ENCODE measurements at places on chromosomes 3 and 15.

DNA sequence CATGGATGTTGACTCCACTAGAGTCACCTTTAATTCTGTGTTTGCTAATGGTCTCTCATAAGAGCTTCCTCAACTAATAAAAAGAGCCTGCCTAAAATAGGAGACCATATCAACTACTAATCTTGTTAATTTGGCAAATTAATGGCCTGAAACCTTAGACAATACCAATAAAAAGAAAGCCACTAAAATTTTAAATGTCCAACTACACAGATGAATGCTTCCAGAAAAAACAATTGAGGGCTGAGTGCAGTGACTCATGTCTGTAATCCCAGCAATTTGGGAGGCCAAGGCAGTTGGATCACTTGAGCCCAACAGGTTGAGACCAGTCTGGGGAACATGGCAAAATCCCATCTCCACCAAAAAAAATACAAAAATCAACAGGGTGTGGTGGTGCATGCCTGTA lies 230.9 kb downstream of the NSUN3 start:
- DNase-seq = no peak

GRCh38 chr15:41043276-41043951 lies 72.7 kb downstream of the INO80 start:
- DNase-seq = no peak

- no peak for DNase-seq
Measured at GRCh38 chr15:95501865-95502264, 828.6 kb upstream of the NR2F2 start.

DNA sequence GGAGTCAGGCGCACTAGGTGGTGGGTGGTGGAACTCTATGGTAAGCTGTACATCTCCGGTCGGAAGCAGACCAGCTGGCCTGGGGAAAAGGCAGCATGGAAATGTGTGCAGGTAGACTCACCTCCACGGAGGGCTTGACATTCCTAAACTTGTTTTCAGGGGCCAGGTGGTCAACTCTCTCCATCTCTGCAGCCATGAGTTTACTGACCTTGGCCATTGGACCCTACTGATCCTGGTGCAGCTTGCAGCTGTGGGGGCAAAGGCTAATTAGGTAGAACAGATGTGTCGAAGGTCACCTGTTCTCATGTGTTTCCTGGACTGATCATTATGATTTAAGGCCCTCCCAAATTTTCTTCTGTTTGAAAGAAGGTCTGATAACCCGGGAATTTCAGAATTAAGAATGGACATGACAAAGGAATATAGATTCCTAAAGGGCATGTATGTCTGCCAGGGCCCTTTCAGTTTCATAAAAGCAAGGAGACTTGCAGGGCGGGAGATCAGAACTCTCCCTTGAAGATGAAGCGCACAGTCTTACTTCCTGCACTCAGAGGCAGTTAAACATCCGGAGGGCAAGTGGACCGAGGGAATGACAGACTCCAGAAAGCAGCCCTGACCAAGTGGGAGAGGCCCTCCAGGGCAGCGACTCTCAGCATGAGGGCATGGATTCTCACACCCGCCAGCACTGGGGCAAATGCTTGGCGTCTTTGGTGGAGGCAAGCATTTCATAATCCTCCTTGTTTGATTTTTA lies 56.1 kb upstream of the CMTM7 start:
- DNase-seq = no peak

GRCh38 chr3:133506215-133506901 lies 67.1 kb upstream of the CDV3 start:
- peak; percentile 36 for DNase-seq

DNA sequence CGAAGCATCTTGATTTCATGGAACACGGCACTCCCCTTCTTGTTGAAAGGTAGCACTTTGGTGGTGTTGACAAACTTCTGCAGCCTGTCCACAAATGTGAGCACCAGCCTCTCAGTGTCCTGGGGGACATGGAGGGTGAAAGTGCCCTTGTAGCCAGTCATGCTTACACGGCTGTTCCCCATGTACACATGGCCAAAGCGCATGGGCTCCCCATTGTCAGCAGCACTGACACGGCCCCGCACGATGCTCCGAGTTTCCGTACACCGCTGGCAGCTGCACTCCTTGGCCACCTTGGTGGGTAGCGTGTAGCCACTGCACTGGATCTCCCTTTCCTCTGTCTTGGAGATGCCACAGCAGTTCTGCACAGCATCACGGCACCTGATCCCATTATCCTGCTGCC lies 12.7 kb downstream of the CILP start:
- DNase-seq = no peak

- DNase-seq = no peak
Measured at GRCh38 chr15:40047415-40048210, 8.6 kb upstream of the SRP14 start.

GRCh38 chr15:43215961-43216360 lies 4.9 kb downstream of the EPB42 start:
- no peak for DNase-seq

- DNase-seq = no peak
Measured at GRCh38 chr3:151439652-151440125, 21.2 kb downstream of the IGSF10 start.

- no peak for DNase-seq
Measured at GRCh38 chr3:138908846-138909245, 38.1 kb downstream of the FOXL2 start.

DNA sequence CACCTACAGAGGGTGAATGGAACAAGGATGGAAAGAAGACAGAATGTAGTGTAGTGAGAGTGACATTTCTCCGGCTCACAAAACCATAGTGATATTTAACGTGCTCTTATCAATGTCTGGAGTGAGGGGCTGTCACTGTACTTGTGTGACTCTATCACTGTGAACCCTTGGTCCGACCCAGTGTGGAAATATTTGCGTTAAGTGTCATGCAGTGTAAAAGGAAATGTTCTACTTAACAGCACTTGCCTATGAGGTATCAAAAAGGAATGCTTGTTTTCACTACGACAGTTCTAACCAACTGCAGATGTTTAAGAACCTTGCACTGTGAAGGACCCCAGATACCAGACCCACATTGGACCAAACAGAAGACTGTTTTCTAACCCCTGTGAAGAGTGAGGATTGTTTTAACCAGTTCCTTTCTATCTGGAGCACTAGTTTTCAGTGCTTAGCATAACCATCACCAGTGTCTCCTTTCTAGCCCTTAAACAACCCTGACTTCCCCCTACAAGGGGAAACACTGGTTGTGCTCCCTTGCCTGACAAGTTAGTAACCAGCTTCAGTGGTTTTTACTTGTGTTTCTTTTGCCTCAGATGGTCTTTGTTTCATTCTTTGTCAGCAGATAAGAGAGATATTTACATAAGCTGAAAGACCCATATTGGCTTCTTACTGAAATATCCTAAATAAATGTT lies 144.7 kb upstream of the ABHD17C start:
- no peak for DNase-seq

DNA sequence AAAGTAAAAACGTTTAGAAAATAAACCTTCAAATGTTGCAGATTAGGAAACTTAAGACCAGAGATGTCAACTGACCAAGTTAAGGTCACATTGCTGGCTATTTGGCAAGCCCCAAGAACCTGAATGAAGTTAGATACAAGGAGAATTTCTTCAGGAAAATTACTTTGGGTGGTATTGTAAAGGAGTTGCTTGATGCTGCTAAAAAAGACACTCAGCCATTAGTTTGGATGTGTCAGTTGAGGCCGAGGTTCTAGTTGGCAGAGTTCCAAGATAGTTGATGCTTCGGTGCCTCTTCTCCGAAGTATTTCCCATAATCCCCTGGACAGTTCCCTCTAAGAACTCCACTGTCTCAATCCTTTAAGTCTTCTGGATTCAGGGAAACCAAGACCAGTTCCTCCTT lies 24.3 kb downstream of the SIAH2 start:
- no peak for DNase-seq

DNA sequence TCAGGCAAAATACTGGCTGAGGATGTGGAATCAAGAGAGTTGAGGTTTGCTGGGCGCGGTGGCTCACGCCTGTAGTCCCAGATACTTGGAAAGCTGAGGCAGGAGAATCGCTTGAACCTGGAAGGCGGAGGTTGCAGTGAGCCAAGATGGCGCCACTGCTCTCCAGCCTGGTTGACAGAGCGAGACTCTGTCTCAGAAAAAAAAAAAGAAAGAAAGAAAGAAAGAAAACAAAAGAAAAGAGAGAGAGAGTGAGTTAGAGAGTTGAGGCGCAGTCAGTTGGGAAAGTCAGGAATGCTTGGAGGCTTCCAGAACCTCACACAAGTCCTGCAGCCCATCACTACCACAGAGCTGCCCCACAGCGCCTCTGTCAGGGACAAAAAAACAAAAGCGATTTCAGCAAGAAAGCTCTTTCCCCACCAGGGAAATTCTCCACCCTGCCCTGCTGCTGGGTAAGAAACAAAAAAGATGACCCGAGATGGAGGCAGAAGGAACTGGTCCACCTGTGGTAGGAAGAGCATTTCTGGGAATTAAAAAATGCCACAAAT lies 13.8 kb downstream of the HDC start:
- DNase-seq = no peak

- no peak for DNase-seq
Measured at GRCh38 chr3:3907023-3907422, 107.8 kb downstream of the LRRN1 start.

All from GM12891 (cell line).